Activated CD8-positive, alpha-beta T cell treated with anti-CD3 and anti-CD28 coated beads for 36 hours (primary cell): ENCODE measurements at places on chromosomes 6 and 20. TPM values are rescaled to one million over a fixed set of nuclear protein-coding genes. Genes with fewer than 3 reads are reported as not detected.

DNA sequence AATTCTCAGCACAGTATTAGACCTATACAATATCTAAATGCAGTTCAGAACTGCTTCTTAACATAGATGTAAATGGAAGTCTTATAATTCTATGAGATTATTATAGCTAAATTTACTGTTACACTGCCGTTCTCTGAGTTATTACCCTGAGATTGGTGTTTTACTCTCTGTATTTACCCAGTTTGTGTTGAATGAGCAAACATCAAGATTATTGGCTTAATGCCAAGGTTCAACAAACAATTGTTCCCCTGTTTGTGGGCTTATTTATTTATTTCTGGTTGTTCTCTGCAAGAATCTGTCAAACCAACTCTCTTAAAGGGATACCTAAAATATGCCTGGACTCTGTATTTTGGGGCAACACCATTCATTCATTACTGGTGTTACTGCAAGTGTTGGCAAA lies 5.2 kb upstream of the STMND1 start:
- DNase-seq: no peak
- peaks cover 20% of the 10 kb centered on the region for H3K27me3 ChIP-seq
- H3K4me3 ChIP-seq: no peak overlapping the region

DNA sequence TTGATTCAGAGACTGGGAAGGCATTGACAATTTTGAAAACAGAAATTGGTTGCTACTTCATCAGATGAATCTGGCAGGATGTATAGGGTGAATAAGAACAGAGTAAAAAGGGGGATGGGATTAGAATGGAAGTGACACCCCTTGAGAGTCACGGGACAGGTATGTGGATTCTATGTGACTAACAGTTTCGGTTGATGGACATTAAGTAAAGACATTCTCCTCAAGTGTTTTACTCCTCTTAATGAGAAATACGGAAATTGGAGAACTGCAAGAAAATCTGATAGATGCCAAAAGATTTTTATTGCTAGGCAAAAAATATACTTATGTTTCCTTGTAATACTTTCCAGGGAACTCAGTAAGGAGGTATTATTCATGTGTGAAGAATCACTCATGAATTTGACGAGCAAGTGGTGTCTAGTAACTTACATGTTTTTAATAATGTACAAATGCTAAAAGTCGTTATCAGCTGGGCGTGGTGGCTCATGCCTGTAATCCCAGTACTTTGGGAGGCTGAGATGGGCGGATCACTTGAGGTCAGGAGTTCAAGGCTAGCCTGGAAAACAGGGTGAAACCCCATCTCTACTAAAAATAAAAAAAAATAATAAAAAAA lies 135.8 kb downstream of the KIF16B start:
- DNase-seq: no peak
- H3K27me3 ChIP-seq: no peaks in the 10 kb centered on the region
- peaks cover 9% of the 10 kb centered on the region for H3K36me3 ChIP-seq

- no peak overlapping the region for H3K27ac ChIP-seq
- H3K36me3 ChIP-seq: no peaks in the 10 kb centered on the region
- no peaks in the 10 kb centered on the region for H3K27me3 ChIP-seq
- H3K4me1 ChIP-seq: no peaks in the 10 kb centered on the region
- H3K4me3 ChIP-seq: no peak overlapping the region
- DNase-seq: no peak
Observed at GRCh38 chr20:56989516-56989915, 276.9 kb downstream of the BMP7 start.

- H3K27me3 ChIP-seq: peaks cover 5% of the 10 kb centered on the region
- no peak overlapping the region for H3K4me3 ChIP-seq
- no peaks in the 10 kb centered on the region for H3K36me3 ChIP-seq
- no peaks in the 10 kb centered on the region for H3K4me1 ChIP-seq
- no peak overlapping the region for H3K27ac ChIP-seq
- no peak for DNase-seq
Observed at GRCh38 chr6:111076024-111076695, 11.1 kb upstream of the SLC16A10 start.

DNA sequence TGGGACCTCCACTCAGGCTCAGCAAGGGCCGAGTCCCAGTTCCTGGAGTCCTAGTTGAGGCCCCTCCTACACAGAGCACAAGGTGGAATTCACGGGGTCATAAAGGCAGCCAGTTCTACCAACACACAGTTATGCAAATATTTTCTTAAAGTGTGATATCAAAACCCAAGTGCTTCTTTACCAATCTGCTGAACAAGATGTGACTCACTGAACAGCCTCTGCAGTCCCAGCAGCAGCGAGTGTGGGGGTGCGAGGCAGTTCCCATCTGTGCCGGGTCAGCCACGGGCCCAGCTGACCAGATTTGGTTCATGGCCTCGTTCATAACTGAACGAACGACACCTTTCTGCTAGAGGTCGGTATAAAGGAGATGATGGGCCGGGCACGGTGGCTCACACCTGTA lies 4.5 kb upstream of the TCEA2 start:
- peaks cover 6% of the 10 kb centered on the region for H3K27me3 ChIP-seq
- no peak overlapping the region for H3K27ac ChIP-seq

DNA sequence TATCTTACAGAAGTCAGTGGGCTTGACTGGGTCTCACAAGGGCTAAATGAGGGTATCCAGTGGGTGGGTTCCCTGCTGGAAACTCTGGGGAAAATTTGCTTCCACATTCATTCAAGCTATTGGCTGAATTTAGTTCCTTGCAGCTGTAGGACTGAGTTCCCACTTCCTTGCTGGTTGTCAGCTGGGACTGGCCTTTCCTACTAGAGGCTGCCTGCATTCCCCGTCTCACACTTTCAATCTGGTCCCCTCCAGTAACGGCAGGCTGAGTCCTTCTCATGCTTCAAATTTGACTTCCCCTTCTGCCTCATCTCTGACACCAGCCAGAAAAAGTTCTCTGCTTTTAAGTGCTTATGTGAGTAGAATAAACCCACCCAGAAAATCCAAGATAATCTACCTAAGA lies 4.4 kb downstream of the CSNK2A1 start:
- H3K27me3 ChIP-seq: no peaks in the 10 kb centered on the region
- H3K4me1 ChIP-seq: peaks cover 80% of the 10 kb centered on the region
- H3K27ac ChIP-seq: peak overlapping the region; percentile 35
- peaks cover 63% of the 10 kb centered on the region for H3K36me3 ChIP-seq
- H3K4me3 ChIP-seq: no peak overlapping the region

DNA sequence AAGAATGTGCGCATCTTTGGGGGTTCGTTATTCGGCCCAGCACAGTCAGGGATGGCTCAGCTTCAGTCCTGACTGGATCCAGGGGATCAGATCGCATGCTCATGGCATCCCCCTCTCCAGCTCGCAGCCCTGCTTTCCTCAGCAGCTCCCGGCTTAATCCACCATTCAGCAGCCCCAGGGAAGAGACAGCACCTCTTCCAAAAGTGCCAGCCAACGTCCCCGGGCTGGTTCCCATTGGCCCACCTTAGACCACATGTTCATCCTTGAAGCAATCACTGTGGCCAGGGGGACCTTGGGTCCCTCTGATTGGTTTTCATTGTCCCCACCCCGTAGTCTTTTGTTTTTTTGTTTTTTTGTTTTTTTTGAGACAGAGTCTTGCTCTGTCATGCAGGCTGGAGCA lies 188.7 kb downstream of the ZMYND8 start:
- no peaks in the 10 kb centered on the region for H3K4me1 ChIP-seq
- H3K27ac ChIP-seq: no peak overlapping the region
- H3K27me3 ChIP-seq: peaks cover 9% of the 10 kb centered on the region
- no peaks in the 10 kb centered on the region for H3K36me3 ChIP-seq
- no peak for DNase-seq

- no peak overlapping the region for H3K4me3 ChIP-seq
- H3K27ac ChIP-seq: no peak overlapping the region
Observed at GRCh38 chr6:19714434-19715166, 122.6 kb upstream of the ID4 start.

DNA sequence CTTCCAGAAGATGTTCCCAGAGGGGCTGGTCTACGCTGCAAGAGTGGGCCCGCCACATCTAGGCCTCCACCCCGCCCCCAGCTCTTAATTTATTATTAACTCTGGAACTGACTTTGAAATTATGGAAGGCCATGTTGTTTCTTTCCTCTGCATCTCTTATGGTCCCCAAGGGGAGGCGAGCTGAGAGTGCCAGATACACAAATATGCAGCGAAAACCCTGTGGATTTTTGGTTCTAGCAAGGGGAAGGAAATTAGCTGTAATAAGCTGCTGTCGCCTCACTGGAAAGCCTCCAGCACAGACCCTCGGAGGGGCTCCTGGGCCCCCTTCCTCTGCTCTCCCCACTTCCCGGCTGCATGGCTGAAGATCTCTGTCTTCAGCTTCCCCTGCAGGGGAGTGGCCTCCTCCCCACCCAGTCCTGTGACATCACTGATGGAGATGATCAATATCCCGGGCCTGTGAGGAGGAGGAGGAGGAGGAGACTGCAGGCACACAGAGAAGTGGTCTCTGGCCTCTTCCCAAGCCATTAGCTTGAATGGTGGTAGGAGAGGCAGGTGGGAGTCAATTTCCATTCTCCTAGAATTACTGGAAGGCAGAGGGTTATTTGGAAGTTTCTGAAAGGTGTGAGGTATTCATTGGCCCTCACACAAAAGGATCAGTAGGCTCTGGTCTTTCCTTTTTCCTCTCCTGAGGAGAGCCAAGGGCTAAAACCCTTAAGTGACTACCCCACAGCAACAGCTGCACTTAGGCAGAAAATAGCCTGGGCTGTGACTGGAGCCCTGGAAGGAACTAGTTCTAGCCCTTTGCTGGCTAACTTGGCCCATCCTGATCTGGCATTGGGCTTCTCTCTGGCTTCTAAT lies 39.7 kb upstream of the CCDC167 start:
- peaks cover 28% of the 10 kb centered on the region for H3K4me1 ChIP-seq
- H3K36me3 ChIP-seq: no peaks in the 10 kb centered on the region
- no peak overlapping the region for H3K27ac ChIP-seq
- H3K4me3 ChIP-seq: no peak overlapping the region
- DNase-seq: no peak

DNA sequence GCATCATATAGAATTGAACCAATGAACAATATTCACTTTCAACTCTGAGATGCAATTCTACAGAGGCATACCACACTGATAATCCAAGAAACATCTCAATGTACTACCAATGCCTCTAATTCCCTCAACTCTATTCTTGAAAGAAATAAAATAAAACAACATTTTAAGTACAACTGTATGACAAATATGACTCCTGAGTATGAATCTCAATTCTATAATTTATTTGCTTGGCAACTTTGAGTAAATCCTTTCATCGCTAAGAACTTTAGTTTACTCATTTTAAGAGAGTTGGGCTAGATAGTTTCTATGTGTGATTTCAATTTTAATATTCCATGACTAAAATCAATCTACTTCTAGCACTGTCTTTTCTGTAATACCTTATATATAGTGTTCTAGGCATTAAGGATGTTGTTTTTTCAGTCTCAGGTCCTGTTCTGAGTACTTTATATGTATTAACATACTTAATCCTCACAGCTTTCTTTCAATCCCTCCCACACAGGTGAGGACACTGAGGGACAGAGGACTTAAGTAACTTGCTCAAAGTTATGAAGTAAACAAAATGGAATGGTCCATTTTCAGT lies 33.4 kb downstream of the GOPC start:
- peaks cover 20% of the 10 kb centered on the region for H3K36me3 ChIP-seq
- no peak overlapping the region for H3K4me3 ChIP-seq
- DNase-seq: no peak
- peaks cover 5% of the 10 kb centered on the region for H3K4me1 ChIP-seq
- no peak overlapping the region for H3K27ac ChIP-seq

GRCh38 chr20:53255102-53255710 lies 283.0 kb downstream of the TSHZ2 start:
- peak; percentile 6 for DNase-seq
- H3K4me3 ChIP-seq: no peak overlapping the region

DNA sequence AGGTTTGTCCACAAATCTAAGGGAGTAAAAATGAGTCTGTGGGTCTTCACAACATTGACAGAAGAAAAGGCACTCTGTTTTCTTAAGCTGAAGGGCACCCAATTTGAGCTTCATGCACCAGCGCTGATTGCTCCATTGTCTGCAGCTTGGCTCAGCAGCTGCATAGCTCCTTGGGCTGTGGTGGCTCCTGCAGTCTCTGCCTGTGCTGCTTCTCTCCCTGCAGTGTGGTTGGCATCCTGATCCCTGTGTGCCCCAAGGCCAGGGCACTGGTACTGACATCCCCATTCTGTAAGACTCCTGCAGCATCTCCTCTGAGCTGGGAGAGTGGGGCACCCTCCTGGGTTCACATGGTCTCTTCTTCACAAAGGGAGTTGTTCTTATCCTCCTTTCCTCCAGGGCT lies 83.2 kb upstream of the B3GAT2 start:
- H3K4me3 ChIP-seq: no peak overlapping the region
- peaks cover 3% of the 10 kb centered on the region for H3K27me3 ChIP-seq
- no peak overlapping the region for H3K27ac ChIP-seq
- no peaks in the 10 kb centered on the region for H3K4me1 ChIP-seq
- no peaks in the 10 kb centered on the region for H3K36me3 ChIP-seq

DNA sequence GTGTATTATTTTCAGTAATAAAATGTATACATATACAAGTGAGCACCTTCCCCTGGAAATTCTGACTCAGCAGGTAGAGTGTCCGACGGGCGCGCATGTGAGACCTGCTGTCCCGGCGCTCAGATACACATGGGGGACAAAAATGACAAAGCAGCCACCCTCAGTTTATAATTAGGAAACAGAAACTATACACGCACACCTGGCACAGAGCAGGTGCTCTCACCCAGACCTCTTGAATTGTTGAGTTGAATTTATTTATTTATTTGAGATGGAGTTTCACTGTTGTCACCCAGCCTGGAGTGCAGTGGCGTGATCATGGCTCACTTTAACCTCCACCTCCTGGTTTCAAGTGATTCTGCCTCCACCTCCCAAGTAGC lies 180.4 kb downstream of the ZDHHC14 start:
- no peaks in the 10 kb centered on the region for H3K27me3 ChIP-seq
- H3K27ac ChIP-seq: no peak overlapping the region
- peaks cover 56% of the 10 kb centered on the region for H3K4me1 ChIP-seq

GRCh38 chr6:105911106-105911629 lies 175.0 kb upstream of the PRDM1 start:
- H3K27ac ChIP-seq: no peak overlapping the region
- peaks cover 12% of the 10 kb centered on the region for H3K27me3 ChIP-seq
- no peaks in the 10 kb centered on the region for H3K4me1 ChIP-seq
- H3K4me3 ChIP-seq: no peak overlapping the region
- no peak for DNase-seq

- DNase-seq: no peak
- no peak overlapping the region for H3K4me3 ChIP-seq
- no peak overlapping the region for H3K27ac ChIP-seq
- H3K27me3 ChIP-seq: no peaks in the 10 kb centered on the region
- H3K36me3 ChIP-seq: no peaks in the 10 kb centered on the region
Observed at GRCh38 chr6:121830736-121831135, 395.3 kb downstream of the GJA1 start.

GRCh38 chr20:41615676-41616075 lies 2.5 kb downstream of the CHD6 start:
- H3K36me3 ChIP-seq: no peaks in the 10 kb centered on the region
- peak overlapping the region; percentile 27 for H3K4me3 ChIP-seq
- no peak for DNase-seq
- no peaks in the 10 kb centered on the region for H3K27me3 ChIP-seq
- H3K4me1 ChIP-seq: peaks cover 52% of the 10 kb centered on the region
- no peak overlapping the region for H3K27ac ChIP-seq

The FERMT1 gene
- total RNA-seq: 0.09 TPM

The KIAA1586 gene
- total RNA-seq: 18.7 TPM

The NDRG3 gene
- total RNA-seq: 19.2 TPM

The ADTRP gene
- 20.0 TPM for total RNA-seq

The GSTA2 gene
- not detected for total RNA-seq

The TMEM30A gene
- 39.9 TPM for total RNA-seq

The HMGCLL1 gene
- not detected for total RNA-seq

The SYS1 gene
- 19.6 TPM for total RNA-seq

The GABRR1 gene
- total RNA-seq: not detected

The JAG1 gene
- 0.41 TPM for total RNA-seq
